ENCODE measurements at places on chromosomes 13 and 19. TPM values are rescaled to one million over a fixed set of nuclear protein-coding genes. Genes with fewer than 3 reads are reported as not detected.

Gene PSPN
- 1.1 TPM for total RNA-seq

Gene FXYD1
- total RNA-seq = not detected

Gene SIRT6
- 28.0 TPM for total RNA-seq

Gene PRODH2
- not detected for total RNA-seq

Data from tracheal epithelial cell (primary cell).